ENCODE measurements at places on chromosomes 13 and 19.
A peak's percentile ranks its signal among the peaks of the same experiment; 100 is the strongest.

DNA sequence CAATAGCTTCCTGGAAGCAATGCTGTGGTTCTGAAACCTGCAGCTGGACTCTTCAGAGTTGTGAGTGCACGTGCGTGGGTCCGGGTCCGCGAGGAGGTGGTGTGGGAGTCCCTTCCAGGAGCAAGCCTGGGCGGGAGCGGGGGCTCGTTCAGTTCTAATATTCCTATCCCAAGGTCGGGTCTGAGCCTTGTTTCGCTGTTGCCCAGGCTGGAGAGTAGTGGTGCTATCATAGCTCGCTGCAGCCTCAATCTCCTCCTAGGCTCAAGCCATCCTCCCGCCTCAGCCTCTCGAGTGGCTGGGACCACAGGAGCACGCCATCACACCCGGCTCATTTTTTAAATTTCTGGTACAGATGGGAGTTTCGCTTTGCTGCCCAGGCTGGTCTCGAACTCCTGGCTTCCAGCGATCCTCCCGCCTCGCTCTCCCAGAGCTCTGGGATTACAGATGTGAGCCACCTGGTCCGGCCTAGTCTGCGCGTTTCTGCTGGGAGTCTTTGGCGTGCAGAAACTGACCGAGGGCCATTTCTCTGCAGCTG, 625 bp downstream of the ZFP82 start:
- no peak for DNase-seq

- DNase-seq = peak; percentile 75
Observed at GRCh38 chr19:49677901-49678674, 1.0 kb downstream of the PRMT1 start.

DNA sequence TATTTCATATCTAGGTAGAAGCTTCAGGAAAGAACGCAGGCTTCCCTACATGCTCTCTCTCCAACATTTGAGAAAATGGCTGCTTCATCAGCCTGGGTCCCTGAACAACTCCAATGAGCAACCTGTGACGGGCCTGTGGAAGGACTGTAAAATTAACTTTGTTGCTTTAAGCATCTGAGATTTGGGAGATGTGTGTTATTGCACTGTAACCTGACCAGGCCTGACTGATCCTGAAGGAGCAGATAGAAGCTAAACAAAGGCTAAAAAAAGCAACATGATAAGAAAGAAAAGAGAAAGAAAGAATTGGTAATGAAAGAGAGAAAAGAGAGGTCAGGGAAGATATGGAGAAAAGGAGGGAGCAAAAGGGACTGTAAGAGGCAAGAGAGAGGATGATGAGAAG, 77.1 kb upstream of the MBNL2 start:
- no peak for DNase-seq

DNA sequence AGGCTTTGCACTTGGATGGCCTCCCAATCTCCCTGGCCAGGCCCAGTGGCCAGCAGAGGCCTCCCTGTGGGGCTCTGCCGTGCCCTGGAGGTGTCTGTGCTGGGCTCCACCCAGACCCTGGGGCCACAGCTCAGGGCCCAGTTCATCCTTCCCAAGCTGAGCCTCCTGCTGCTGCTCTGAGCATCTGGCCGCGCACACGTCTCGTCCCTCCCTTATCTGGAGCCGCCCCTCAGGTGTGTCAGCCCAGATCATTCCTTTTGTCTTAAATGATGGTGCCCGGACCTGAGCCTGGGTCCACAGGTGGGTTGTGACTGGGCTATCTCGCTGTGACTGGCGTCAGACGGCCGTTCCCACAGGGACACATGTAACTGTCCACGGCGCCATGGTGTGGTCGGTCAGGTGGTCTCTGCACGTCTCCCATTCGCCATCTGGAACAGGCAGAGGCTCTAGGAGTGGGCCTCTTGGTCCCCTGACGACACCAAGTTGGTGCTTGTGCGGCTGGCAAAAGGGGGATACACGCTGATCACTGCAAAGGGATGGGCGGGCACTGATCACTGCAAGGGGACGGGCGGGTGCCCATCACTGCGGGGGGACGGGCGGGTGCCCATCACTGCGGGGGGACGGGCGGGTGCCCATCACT, 14.3 kb upstream of the ZNF554 start:
- no peak for DNase-seq

- DNase-seq = no peak
Observed at GRCh38 chr13:103157016-103157415, 90.8 kb upstream of the SLC10A2 start.

DNA sequence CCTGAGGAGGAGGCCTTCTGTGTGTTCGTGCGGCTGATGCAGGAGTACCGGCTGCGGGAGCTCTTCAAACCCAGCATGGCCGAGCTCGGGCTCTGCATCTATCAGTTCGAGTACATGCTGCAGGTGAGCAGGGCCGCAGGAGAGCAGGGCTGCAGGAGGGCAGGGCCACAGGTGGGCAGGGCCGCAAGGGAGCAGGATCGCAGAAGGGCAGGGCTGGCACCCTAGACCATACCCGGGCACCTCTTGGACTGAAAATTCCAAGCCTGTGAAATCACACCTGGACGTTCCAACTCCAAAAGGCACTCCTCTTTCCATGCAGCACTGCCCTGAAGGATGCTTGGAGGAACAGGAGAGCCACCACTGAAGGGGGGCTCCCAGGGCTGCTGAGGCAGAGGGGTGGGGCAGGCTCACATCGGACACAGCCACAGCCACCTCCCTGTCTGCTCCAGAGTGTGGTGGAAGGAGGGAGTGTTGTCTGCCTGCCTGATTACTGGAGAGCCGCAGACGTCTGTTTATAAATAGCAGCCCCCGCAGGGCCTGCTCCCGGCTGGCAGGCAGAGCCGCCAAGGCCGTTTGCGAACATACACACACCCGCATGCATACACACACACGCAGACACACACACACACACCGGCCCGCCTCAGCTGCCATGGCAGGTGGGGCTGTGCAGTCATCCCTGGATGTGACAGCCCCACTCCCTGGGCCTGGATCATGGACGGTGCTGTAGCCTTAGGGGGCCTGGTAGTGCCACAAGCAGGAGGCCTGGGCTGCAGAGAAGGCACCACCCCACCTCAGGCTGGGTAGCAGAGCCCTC, 20.2 kb downstream of the EVI5L start:
- no peak for DNase-seq

DNA sequence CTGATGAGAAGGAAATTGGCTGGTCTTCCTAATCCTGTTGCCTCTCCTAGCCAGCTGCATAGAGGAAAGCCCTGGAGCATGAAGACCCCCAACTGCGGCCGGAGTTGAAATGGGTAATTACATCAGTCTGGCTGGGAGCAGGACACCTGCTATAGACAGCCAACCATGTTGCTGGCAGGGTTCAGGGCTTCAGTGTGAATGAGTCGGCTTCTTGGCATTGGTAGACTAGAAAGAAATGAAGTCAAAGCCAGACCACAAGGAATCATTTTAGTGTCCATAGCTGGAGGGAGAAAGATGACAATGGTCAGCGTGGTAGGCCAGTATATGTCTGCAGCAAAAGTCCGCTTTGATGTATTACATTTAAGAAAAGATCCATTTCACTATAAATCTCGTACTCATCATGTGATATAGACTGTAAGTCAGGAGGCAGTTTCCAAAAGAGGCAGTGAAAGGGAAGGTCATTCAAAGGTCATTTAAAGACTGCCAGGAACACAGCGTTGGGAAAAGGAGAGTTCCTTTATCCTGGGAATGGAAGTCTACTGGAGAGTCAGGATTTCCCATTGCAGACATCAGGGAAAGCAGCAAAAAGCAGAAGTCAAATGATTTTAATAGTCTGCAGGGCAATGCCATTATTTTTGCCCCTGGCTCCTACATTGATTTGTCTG, 262.7 kb downstream of the DNAJC15 start:
- DNase-seq = no peak

GRCh38 chr13:23671897-23672296, 101.7 kb downstream of the TNFRSF19 start:
- no peak for DNase-seq

DNA sequence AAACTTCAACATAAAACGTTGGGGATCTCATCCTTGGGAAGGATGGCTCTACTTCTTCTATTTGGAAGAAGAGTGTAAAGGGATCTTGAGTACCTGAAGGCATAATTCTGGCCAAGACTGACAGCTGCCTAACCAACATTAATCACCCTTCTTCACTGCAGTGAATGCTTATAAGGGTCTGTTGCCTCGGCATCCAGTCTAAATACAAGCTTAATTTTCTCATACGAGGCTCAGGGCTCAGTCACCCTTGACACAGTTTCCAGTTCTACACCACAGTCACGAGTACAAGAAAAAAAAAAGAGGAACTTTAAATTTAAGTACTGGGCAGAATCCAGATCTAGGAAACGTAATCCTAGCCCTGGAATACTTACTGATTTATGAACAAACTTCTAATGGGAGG, 9.0 kb downstream of the FPR3 start:
- DNase-seq = no peak

GRCh38 chr13:21123956-21124355, 52.4 kb downstream of the SKA3 start:
- DNase-seq = no peak

DNA sequence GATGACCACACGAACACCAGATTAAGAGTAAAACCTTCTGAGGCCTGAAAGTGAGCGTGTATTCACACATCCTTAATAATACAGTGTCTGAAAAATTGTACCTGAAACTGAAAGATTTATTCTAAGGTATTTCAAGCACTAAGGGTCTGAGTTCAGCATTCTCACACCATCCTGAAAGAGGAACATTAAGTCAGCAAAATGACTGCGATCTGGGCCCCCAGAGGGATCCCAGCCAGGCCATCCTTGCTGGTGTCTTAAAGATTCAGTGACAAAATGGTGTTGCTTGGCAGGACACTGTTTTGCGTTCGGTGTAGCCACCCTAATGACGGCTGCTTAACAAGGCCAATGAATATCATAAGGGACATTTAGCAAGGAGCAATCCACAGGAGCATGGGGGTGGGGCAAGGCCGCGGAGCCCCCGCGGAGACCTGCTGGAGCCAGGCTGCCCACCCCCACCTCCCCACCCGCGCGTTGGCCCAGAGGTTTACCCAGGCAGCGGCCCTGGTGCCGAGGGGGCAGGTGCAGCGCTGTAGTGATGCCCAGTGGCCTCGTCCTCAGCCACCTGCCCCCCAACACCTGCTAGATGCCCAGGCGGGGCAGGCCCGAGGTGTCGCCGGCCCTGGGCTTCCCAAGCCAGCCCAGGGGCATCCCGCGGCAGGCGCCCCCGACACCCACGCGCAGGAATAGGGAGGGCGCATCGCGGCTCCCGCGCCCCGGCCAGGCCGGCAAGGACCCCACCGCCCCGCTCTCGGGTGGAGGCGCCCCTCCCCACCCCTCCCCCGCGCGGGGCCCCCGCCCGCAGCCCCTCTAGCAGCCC, 742 bp downstream of the NALCN start:
- no peak for DNase-seq

- no peak for DNase-seq
Observed at GRCh38 chr19:35501684-35502083, 11.4 kb upstream of the KRTDAP start.

GRCh38 chr13:77423296-77423695, 96.4 kb upstream of the MYCBP2 start:
- DNase-seq = no peak

- DNase-seq = no peak
Observed at GRCh38 chr13:48564056-48564455, 31.2 kb upstream of the RCBTB2 start.

DNA sequence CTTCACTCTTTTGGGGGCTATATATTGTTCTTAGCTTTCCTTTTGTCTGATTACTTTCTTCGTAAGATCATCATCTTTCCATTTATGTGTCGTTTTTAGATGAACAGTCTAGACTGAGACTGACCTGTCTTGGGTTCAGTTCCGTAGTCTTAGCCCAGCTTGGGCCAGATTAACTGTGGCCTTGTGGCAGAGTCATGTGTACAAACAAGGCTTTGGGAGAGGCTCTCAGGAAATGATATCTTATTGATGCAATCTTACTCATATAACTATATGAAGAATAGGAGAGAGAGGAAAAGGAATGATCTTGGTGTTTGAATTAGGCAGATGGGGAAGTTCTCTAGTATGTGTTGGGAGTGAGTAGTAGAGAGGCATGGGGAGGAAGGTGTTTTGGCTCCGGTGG, 6.8 kb upstream of the ERCC5 start:
- no peak for DNase-seq

DNA sequence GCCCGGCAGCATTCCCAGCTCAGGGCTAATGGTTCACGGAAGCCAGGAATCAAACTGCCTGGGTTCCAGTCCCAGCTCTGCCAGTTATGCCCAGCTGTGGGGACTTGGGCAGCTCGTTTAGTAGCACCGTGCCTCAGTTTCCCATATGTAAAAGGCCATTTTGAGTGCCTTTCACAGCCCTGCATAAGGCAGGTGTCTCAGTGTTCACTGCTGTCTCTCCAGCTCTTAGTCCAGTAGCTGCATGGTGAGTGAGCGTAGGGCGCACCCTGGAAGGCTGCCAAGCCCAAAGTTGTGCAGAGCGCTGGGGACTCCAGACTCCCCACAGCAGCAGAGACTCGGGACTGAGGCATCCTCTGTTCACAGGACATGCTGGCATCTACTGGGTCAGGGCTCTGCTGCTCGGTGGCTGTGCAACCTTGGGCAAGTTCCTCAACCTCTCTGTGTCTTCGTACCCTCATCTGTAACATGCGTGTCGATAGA, 5.5 kb downstream of the RPL28 start:
- no peak for DNase-seq

- no peak for DNase-seq
Observed at GRCh38 chr19:14497228-14497921, 1.4 kb upstream of the GIPC1 start.

- no peak for DNase-seq
Observed at GRCh38 chr19:47093254-47093653, 20.3 kb downstream of the ZC3H4 start.

DNA sequence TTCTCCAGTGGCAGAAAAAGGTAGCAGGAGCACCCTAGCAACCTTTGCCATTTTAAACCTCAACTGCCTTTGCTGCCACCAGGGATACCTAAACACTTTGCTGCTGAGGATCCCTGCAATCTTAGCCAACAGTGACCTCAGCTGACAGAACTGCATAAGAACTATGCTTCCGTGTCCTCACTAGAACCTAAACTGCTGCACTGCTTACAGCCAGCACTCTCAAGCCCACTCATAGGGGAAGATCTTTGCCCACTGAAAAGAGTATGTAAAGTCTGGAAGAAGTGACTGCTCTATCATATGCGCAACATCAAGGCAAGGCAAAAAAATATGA, 270.0 kb upstream of the PCDH20 start:
- no peak for DNase-seq
